SW480 (cell line): ENCODE measurements at places on chromosomes 1 and 21.

GRCh38 chr1:117416546-117417125 lies 49.4 kb downstream of the MAN1A2 start:
- DNase-seq, result no peak

DNA sequence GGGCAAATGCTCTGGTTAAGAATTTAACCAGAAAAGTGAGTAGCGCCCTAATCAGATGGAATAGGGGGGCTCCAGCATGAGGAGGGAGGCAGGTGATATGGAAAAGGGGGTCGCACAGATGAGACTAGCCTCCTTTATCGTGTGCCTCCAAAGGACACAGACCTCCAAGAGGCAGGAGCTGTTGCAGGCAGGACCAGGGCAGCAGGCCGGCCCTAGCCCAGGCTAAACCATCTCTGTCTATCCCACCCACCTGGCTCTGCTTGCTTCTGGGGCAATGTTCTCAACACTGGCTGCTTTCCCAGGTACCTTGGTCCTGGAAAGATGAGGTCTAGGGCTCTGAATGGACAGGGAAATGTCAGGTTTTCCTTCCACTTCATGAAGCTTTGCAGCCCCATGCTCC lies 36.3 kb downstream of the C2CD2 start:
- no peak for DNase-seq

DNA sequence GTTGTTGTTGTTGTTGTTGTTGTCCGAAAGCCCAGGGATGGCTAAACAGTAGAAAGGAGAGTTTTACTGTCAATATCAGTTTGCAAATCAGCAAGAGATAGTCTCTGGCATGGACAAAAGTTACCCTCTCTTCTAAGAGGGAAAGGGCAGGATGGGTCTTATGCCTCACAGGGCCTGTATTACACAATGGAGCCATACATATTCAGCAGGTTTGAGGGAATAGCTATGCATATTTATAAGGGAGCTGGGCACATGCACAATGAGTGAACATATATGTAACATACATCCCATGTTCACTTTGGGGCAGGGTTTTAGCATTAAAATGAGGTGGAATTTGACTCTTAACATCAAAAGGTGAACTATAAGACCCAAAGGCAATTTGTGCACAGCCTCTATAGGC lies 84.4 kb upstream of the PGBD5 start:
- no peak for DNase-seq

- DNase-seq, result no peak
Observed at GRCh38 chr1:171653796-171654195, 1.3 kb upstream of the MYOC start.

- peak; percentile 36 for DNase-seq
Observed at GRCh38 chr1:16351456-16351993, 755 bp downstream of the FBXO42 start.

GRCh38 chr1:10084045-10084444 lies 51.3 kb downstream of the UBE4B start:
- no peak for DNase-seq

DNA sequence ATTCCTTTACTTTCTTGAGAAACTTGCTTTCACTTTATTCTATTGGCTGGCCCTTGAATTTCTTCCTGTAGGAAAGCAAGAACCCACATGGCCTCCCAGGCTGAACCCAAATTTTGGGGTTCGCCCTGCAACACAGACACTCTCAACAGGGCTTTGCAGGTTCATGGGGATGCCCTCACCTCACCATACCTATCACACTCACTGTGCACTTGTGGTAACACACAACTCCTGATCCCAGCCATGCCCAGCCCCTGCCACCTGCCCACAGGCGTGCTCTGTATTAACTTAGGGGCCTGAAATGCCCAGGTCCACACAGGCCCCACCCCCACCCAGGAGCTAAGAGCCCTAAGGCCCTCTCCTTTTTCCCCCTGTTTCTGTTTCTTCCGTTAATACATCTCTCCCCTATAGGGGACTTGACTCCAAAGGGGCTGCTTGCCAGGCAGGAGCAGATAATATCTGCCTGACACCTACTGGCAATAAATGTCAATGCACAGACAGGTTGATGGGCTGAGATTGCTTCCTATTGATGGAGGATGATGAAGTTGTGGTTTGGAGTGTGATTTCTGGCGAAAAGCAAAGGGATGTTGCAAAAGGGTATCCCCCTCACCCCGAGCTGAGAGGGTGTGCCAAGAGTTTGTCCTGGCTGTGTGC lies 171.5 kb downstream of the AJAP1 start:
- DNase-seq, result peak; percentile 32

DNA sequence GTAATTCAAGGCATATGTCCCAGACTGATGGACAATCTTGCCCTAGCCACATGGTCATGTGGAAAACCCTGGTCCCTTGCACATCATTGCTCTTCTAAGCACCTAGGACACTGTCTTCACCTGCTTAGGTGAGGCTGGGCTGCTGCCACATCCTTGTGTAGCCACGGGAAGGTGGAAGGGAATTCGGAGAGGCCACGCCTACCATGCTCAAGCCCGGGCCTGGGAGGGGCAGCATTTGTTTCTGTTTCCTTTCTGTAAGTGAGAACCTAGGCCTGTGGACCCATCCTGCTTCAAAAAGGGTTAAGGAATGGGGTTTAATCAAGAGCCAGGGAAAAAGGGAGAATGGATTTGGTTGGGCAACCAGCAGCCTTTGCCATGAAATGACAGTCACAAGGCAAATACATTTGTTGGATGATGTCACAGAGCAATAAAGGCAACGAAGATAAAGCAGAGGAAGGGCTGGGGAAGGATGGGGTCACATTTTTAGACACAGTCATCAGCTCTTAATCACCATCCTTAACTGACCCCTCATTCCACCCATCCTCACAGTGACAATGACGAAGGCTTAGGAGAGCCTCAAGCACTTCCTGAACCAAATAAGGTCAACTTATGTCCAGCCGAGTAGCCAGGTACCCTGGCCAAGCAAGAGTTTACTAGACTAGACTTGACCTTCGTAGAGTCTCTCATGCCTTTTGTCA lies 10.1 kb upstream of the LRRC38 start:
- DNase-seq, result no peak

DNA sequence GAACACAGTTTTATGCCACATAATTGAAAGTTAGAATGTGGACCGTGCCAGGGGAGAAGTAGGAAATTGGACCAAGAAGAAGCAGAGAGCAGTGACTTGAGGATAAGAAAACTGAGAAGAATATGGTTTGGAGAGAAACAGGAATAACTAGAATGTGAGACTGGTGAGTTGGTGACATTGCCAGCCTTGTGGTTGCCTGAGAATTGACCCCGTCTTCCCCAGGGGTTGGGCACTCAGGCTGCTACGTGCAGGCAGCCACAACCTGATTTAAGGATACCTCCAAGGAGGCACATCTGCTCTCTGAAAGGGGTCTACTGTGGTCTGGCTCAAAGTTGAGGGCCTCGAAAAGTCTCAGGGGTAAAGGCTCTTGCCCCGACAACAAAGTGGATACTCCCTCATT lies 112.1 kb upstream of the ARTN start:
- DNase-seq, result no peak
